ENCODE measurements at places on chromosomes 3 and 15.

DNA sequence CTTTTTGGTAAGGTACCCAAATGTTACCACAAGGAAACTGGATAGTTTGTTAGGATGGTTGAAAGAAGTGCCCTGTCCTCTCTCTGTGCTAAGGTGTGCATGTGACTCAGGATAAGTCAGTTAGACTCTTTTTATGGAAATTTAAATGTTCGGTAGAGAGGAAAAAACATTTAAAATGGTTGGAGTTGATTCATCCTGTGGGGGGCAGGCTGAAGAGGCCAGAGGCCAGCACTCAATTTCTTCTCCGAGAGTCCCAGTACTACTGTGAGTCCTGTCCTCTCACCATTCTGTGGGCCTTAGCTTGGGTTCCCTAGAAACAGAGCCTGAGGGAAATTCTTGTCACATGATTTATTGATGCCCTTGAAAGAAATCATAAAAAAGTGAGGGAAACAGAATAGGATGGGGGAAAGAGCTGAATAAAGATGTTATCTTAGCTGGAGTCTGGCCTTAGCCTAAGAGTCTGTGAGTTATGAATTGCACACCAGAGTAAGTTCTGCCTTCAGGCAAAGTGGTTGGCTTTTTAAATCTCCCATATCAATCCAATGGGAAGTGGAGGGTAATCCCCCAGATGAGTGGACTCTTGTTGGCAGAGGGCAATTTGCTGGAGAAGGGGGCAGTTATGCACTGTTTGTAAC is 106.5 kb upstream of the GALNT15 start:
- DNase-seq, result no peak

DNA sequence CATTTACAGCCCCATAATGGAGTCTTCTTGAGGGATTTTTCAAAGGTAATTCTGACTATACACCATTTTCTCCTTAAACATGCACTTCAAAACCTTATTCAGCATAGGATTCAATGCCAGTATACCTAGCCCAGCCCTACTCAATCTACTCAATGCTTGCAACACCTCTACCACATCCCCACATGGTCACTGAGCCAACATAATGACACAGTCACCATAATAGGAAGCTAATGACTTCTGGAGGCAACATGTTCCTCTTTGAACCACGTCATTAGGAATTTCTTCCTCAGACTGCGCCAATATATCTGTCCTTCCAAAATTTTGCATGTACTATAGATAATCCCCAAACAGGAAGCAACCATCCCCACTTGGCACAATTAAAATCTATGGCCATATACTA is 153.9 kb upstream of the SETMAR start:
- no peak for DNase-seq

- no peak for DNase-seq
Observed at GRCh38 chr3:128823631-128824030, 55.8 kb upstream of the ACAD9 start.

GRCh38 chr15:31930967-31931366 is 99.3 kb upstream of the CHRNA7 start:
- no peak for DNase-seq

DNA sequence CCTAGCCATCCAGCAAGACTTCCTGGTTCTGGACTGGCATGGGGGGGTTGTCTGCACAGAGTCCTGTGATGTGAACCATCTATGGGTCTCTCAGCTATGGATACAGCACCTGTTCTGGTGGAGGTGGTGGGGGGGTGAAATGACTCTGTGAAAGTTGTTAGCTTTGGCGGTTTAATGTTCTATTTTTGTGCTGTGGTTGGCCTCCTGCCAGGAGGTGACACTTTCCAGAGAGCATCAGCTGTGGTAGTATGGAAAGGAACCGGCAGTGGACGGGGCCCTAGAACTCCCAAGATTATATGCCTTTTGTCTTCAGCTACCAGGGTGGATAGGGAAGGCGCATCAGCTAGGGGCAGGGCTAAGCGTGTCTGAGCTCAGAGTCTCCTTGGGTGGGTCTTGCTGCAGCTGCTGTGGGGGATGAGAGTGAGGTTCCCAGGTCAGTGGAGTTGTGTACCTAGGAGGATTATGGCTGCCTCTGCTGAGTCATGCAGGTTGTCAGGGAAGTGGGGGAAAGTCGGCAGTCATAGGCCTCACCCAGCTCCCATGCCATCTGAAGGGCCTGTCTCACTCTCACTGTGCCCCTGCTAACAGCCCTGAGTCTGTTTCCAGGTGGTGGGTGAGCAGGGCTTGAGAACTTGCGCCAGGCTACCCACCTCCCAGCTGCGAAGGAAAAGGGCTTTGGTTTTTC is 7.1 kb upstream of the LARS2 start:
- no peak for DNase-seq

- no peak for DNase-seq
Observed at GRCh38 chr3:30567139-30567753, 39.2 kb upstream of the TGFBR2 start.

DNA sequence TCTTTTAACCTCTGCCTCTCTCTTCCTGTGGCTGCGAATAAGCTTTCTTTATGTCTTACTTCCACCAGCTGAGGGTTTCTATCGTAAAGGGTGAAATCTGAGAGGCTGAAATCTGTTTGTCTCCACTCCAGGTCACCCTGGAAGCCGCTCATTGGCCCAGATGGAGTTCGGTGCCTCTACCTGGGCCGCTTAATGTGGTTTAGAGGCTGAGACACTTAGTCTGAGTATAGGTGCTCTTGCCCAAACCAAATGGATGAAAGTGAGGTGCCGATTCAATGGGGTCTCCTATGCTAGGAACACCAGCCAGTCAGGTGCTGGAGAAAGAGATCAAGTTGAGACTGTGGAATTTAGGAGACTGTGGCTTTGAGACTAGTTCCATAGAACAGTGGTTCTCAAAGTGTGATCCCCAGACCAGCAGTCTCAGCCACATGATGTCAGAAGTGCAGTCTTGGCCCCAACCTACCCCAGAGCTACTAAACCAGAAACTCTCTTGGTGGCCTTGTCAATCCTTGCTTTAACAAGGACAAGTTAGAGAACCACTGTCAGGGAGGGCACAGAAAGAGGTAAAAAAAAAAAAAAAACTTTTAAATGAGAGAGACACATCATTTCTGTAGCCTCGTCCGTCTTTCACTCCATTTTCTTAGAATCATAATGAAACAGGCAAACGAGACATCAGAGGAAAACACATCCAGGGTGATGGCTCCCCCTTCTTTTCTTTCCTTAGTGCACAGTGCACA is 54.9 kb upstream of the CCR2 start:
- DNase-seq, result peak; percentile 72

DNA sequence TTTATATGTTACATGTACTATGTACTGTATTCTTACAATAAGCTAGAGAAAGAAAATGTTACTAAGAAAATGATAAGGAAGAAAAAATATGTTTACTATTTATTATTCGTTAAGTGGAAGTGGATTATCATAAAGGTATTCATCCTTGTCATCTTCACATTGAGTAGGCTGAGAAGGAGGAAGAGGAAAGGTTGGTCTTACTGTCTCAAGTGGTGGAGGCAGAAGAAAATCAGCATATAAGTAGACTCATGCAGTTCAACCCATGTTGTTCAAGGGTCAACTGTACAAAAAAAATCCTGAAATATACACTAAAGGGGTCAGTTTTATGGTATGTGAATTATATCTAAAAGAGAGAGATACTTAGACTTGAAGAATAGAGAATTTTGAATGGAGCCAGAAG is 5.7 kb downstream of the HMG20A start:
- DNase-seq, result no peak

DNA sequence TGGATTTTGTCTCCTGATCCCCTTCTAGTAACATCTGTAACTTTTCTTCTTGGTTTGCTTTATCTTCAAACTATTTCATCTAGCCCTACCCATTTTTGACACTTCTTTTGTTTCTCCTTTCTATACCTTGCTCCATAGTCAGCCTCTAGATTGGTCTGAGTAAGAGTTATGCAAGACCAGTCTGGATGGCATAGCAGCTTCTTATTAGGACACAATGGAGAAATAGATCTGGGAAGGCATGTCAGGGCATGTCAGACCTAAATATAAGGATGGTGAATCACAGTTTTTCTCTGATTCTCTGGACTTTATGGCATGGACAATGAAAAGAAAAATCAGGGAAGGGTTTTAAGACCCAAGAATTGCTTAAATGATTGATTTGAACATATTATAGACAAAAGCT is 452.5 kb downstream of the RAP2B start:
- no peak for DNase-seq

- DNase-seq, result no peak
Observed at GRCh38 chr3:73480187-73480672, 144.5 kb downstream of the PDZRN3 start.

- no peak for DNase-seq
Observed at GRCh38 chr15:90178468-90179435, 22.4 kb upstream of the SEMA4B start.

GRCh38 chr15:91947683-91948608 is 94.4 kb downstream of the SLCO3A1 start:
- DNase-seq, result no peak

- DNase-seq, result no peak
Observed at GRCh38 chr3:41417574-41417973, 218.3 kb downstream of the CTNNB1 start.

DNA sequence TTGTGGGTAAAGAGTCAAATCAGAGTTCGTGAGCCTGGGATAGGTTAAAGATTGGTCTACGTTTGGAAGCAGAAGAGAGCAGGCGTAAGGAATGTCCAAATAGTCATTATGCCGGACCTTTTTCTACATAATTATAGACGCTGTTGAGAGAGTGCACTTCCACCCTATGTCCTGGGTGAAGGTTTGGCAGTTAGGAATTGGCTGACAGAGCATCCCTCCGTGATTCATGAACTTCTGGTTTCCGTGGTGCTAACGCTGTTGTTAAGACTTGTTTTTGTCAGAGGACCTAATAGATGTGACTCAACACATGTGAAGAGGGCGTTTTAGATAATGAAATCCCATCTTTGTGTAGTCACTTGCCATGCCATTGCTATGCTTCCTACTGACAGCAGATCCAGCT is 1.1 kb downstream of the EAF1 start:
- DNase-seq, result no peak

DNA sequence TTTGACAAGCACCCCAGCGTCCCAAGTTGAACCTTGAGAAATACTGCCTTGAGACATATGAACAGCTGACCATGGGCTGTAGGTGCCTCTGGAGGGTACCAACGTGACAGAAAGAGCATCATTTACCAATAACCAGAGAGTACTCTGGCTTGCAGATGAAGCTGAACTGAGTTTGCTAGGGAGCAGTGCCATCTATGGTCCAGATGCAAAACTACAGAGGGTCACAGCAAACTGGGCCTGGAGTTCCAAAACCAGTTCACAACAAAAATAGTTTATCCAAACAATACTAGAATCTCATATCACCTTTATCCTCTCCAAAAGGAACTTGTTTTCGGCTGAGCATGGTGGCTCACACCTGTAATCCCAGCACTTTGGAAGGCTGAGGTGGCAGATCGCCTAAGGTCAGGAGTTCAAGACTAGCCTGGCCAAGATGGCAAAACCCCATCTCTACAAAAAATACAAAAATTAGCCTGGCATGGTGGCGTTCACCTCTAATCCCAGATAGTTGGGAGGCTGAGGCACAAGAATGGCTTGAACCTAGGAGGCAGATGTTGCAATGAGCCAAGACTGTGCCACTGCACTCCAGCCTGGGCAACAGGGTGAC is 69.3 kb downstream of the CHAC1 start:
- DNase-seq, result peak; percentile 62

DNA sequence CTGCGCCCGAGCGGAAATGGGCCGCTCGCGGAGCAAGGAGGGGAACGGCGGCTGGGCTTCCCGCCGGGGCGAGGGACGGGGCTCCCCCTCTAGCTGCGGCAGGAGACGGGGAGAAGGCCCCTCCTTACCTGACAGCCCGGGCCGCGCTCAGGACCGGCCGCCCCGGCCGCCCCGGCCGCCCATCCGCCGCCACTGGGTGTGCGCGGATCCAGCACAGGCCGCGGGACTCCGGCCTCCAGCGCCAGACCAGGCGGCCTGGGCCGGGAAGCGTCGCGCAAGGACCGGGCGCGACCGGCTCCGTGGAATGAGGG is 296 bp downstream of the TPRA1 start:
- no peak for DNase-seq

DNA sequence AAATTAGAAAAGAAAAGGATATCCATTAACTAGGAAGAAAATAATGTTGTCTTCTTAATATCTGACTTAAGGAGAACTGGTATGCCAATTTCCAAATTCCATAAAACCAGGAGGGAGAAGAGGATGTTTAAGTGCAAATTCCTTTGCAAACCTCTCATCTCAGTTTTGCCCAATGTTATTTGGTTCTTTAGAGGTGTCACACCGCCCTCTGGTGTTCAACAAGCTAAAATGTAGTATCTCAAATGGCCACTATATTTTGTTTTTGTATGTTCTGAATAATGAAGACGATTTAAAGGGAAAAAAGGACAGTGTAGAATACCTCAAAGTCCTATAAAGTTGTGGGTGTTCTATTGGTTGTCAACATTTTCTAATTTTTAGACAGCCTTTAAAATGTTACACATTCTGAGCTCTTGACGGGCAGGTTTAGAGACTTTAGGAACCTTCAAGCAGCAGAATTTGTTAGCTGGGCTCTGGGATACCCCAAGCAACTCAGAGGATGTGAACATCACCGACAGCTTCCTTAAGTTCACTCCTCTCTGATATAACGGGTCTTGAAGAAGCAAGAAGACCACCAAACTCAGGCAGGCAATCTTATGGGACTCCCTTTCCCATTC is 458.3 kb downstream of the MFSD1 start:
- DNase-seq, result no peak

DNA sequence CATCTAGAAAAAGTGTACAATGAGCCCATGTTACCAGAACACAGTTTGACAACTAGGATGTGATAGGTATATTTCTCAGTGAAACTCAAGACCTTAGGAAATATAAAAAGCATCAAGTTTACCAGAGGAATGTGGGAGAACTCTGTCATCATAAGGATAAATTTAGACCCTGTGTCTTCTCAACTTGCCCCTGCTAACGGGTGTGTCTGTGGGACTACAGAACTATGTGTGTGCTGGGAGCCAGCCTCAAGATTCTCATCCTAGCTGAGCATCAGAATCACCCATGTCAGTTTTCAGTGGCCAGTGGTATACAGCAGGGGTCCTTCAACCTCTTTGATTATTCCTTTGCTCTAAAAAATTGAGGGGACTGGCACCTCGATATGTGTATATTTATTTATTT is 393.3 kb downstream of the PLCL2 start:
- no peak for DNase-seq

GRCh38 chr3:153372326-153372725 is 210.3 kb downstream of the RAP2B start:
- DNase-seq, result no peak

- no peak for DNase-seq
Observed at GRCh38 chr3:36813305-36813704, 49.0 kb upstream of the DCLK3 start.

- DNase-seq, result no peak
Observed at GRCh38 chr15:80777137-80777536, 2.0 kb upstream of the CEMIP start.

Data from activated CD8-positive, alpha-beta memory T cell treated with anti-CD3 and anti-CD28 coated beads for 24 hours (primary cell).